ENCODE measurements at places on chromosomes 7 and 10.

DNA sequence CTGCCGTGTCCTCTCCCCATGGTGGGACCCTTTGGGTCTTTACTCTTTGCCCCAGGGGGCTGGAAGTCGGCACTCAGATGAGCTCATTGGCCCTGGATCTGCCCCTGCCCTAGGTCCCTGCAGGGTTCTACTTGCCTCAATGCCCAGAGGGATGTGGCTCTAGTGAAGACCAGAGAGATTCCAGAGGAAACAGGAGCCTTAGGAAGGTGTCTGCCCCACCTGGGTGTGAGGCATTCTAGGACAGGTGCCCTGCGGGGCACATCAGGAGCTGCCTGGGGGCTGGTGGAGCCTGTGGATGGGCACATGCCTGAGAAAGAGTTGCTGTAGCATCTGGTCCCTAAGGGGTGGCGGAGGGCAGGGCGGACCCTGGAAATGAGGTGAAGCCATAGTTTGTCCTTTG, 128.6 kb downstream of the ADCY1 start:
- no peak for DNase-seq

DNA sequence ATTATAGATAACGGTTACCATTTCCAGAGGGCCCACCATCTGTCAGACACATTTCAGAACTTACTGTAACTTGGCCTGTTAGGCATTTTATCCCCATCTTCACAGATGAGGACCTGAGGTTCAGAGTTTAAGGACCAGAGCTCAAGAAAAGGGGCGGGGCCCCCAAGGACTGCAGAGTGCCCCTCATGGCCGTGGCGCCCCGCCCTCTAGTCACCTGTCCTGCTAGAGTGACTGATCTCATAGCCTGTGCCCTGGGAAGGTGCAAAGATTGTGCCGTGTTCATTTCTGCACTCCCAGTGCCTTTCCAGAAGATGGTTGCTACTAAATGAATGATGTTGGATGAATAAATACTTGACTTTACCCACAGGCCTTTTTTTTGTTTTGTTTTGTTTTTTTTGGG, 107.0 kb downstream of the XRCC2 start:
- DNase-seq, result no peak

DNA sequence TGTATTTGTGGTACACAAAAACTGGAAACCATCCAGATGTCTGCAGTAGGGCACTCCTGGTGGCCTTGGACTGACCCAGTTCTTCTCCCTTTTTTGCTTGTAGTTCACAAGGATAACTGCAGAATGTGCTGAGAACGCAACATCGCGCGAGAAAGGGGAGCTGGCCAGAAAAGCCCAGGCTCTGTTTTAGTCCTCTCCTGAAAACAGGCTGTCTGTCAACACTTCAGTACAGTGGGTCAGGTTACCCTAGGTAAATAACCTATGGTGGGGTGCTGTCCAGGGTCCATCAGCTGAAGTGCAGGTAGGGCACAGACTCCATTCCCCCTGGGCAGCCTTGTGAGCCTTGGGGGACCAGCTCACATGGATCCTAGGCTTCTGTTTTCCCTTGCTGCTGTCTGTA, 495.8 kb downstream of the MDFIC start:
- DNase-seq, result no peak

DNA sequence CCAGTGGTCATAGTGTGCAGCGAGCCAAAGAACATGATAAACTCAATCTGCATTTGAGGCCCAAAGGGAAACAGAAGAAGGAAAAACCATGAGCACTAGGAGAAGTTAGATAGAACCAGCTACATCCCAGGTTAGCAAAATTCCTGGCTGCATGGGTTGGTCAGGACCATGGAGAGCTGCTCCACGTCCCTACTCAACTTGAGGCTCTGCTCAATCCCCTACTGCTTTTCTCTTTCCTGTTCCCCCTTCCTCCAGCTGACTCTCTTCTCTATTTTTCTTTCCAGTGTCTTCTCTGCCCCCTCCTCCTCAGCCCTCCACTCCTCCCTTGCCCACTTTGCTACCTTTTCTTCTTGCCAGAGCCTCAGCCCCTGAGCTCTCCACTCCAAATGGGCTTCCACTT, 21.9 kb upstream of the VSIR start:
- DNase-seq, result no peak

- DNase-seq, result peak; percentile 19
Measured at GRCh38 chr10:663831-664251, 25.6 kb downstream of the DIP2C start.

- DNase-seq, result no peak
Measured at GRCh38 chr7:24572393-24572996, 757 bp upstream of the PALS2 start.

DNA sequence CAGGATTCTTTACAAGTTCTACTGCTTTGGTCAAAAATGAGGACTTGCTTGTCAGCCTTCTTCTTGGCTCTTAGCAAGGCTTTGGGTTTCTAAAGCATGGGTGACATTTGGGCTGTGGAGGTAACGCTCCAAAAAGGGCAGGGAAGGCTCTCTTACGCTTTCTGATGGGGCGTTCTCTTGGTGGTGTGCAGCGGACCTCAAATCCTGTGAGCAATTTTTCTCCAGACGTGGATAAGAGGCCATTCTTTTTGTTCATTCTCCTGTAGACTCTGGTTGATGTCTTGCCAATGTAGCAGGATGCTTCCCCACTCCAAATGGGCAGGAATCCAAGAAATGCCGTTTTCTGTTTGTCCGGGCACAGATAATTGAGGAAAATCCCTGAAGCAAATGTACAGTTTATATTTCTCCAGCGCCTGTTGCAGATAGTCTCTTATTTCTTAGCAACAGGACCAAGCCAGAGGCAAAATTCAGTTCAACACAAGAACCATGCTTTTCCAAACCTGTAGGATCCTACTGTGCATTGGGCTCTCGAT, 138.4 kb upstream of the NFE2L3 start:
- DNase-seq, result no peak

GRCh38 chr7:66523409-66523808, 105.3 kb upstream of the KCTD7 start:
- DNase-seq, result no peak

GRCh38 chr7:149770728-149771636, 2.4 kb downstream of the ZNF467 start:
- no peak for DNase-seq

DNA sequence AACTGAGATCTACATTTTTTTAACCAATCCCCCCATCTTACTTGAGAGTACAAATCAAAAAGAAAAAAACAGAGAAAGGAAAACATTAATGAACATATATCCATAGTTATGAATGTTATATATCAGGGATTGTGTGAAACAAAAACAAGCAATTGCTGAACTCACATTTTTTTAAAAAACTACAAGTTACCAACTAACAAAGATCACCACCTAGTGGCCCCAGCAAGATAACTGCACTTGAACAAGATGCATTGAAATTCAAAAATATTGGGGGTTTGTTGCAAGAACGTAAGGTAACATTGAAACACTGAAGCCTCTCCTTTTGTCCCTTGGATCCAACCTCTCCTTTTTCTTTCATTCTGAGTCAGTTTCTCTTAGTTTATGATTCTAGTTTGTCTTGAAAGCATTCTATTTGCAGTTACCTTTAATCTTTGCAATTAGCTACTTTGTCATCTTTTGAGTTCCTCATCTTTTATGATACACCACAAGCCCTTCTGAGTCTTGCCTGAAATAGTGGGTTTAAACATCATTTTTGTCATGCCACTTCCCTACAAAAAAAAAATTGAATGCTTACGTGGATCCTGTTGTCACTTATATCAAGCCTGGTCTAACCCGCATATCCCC, 87.3 kb upstream of the TES start:
- DNase-seq, result no peak

DNA sequence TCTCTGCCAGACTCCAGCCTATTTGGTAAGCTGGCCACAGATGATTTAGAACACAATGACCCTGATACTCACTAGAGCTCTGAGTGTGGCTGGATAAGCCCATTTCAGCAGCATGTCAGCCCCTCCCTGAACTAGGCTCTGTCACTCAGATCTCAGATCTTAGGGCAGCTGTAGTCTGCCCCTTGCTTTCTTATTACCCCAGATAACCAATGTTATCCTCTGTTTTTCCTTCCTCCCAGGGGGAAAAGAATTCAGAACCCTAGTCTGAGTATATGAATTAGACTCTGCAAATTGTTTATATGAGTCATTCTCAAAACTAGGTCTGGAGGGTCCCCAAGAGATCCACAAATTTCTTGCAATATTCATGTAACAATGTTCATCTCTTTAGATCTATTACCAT, 286.2 kb downstream of the KCNMA1 start:
- DNase-seq, result no peak

DNA sequence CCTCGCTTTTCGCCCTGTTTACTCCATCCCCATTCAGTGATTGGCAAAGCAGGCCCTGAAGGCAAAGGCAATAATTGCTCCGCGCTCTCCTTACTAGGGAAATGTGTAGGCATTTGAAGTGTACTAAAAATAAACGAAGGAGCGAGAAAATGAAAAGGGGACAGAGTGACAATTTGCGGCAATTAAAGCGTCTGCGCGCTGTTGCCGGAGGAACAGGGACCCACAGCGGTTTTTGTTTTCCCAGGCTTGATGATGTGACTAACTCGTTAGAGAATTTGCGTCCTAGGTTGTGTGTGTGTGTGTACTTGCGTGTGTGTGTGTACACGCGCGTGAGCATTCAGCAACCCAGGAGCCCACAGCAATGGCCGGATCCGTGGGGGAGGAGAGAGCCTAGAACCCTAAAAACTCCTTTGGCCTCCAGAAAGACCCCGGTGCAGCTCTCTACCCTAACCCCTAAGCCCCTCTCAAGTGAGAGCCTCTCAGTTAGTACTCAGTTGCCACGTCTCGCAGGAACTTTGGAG, 7.8 kb upstream of the DLX6 start:
- no peak for DNase-seq

GRCh38 chr10:78290131-78290750, 256.6 kb downstream of the RPS24 start:
- DNase-seq, result no peak

GRCh38 chr7:26444555-26444954, 152.9 kb downstream of the SNX10 start:
- no peak for DNase-seq

- no peak for DNase-seq
Measured at GRCh38 chr7:45716380-45717203, 142.4 kb downstream of the ADCY1 start.

DNA sequence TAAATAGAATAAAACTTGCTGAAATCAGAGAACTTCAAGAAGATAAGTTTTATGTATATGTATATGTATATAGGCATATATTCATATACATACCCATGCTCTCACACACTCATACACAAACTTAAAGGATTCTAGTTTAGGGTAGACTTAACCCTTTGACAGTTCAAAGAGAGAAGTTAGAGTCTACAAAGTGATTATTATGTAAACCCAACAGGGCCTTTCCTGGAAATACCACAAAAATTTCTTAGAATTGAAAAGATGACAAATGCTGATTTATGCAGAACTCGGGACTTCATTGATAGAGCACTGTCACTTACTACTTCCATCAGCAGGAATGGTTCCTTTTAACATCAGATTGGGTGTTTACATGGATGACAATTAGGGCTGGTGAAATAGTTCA, 763.5 kb downstream of the AUTS2 start:
- DNase-seq, result no peak

DNA sequence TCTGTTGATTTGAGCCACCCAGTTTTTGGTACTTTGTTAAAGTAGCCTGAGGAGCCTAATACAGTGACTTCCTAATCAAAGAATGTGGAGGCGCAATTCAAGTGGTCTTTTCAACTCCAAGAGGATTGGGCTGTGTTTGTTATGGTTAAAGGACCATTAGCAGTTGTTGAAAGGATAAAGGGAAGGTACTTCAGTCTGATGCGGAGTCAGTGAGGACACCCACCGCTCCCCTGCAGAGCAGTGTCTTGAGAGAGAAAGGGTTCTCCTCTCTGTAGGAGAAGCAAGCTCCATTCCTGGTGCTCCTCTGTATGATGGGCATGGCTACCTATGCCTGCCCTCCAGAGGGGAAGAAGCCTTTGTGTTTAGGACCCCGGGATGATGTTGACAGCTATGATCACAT, 590.6 kb upstream of the C7orf33 start:
- DNase-seq, result no peak

DNA sequence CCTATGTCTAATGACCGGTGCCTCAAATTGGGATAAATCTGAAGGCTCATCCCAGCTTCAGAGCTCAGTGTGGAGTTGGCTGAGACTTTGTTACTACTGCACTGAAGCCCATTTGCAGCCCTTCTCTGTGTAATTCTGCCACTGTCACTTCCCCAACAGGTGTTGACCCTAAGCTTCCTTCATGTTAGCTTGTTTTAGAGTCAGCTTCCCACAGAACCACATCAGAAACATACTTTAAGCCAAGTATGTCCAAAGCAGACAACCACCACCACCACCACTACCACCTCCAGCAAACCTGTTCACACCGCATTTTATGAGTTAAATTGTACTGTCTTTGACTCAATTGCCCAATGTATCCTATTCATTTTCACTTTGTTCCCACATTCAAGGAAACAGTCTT, 25.2 kb upstream of the GNAT3 start:
- no peak for DNase-seq

GRCh38 chr10:65570143-65571010, 1355.5 kb upstream of the LRRTM3 start:
- DNase-seq, result no peak

GRCh38 chr10:60144099-60144498, 237.7 kb upstream of the CCDC6 start:
- DNase-seq, result no peak

DNA sequence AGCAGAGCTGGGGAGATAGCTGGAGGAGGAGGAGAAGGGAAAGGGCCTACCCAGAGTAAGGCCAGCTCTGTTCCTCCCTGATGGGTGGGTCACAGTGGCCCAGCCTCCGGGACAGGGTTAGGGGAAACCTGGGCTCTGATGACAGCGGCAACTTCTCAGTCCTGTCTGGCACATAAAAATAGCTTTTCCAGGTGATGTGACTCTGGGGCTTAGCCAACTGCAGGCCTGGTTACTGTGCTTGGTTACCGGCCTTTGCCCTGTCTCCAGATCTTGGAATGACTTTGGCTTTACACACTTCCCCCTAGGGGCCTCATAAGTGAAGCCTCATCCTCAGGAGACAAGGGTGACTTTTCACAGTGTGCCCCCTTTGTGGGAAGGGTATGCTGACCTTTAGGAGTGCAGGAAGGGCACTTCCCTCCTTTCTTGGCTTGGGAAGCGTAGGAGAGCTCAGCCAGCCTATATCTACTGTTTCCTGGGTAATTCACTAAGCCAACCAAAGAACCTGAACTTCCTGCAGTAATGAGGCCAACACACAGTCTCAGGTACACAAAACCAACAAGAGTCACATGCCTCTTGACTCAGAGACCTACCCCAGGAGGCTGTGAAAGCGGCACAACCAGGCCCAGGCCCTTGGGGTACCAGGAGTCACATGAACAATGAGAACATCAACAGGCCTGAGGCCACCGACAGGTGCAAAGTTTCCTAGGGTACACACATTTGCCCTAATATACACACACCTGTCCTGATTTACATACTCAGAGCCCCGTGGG, 11.7 kb upstream of the HILPDA start:
- DNase-seq, result no peak

DNA sequence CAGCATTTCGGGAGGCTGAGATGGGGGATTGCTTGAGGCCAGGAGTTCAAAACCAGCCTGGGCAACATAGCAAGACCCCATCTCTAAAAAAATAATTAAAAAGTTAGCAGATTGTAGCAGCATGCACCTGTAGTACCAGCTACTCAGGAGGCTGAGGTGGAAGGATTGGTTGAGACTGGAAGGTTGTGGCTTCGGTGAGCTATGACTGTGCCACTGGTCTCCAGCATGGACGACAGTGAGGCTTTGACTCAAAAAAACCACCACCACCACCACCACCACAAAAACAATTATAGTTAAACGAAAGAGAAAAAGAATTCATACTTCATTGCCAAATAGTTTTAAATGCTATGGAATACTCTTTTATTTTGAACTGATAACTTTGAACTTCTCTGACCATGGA, 63.4 kb downstream of the VTI1A start:
- no peak for DNase-seq

All from hypothalamus (tissue), 51 donors.